Fibroblast of skin of right biceps (primary cell): ENCODE measurements at places on chromosomes 2 and 18.
A peak's percentile ranks its signal among the peaks of the same experiment; 100 is the strongest.

- peak; percentile 15 for DNase-seq
Observed at GRCh38 chr2:23114299-23114698, 270.7 kb upstream of the KLHL29 start.

DNA sequence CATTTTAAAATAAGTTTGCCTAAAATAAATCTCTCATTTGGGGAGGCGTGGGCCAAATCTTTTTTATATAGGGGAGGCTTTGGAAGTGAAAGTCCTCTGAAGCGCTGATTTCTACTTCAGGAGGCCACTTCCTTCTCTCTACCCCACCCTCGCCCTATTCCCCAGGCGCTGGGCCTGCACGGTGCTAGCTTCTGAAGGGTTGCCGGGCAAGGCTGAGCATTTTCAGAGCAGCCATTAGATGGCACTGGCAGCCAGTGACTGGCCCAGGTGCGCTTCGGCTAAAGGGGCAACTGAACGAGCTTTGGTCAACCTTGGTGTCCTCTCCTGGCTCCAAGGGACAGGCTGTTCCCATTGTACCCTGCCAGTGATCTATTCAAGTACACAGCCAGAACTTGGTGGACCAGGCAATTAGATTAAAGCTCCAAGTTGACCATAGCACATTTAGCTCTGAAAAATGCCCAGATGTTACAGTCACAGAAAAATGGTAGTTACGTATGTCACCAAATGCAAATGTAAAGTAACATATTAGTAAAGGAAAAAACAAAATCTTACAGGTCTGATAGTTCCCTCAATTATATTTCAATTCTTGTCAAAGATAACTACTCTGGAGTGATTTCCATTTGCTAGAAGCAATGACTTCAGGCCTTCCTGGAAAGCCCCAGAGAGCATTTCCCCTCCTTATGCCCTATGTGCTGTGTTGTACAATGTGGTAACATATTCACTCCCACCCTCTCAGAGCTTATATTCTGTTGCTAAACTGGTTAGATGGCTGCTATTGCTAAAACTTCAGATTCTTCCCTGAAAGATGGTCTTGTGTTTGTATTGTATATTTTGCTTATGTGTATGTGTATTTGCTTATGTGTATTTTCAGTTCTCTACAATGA is 2.1 kb downstream of the POMC start:
- no peak for DNase-seq

DNA sequence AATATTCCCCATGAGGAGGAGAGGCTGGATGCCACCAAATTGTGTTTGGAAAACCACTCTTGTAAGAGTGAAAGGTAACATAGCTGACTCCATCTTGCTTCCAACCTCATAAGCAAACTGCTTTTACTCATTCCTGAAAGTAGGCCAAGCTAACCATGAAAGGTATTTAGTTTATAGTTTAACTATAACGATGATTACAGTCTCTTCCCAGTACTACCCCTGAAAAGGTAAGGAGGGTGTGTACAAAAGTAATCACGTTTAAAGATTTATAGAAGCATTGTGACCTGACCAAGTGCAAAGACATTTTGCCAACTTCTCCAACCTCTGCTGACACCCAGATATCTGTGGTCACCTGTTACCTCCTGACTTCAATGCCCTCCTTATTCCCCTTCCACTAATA is 122.6 kb downstream of the CD8B2 start:
- DNase-seq = no peak

- no peak for DNase-seq
Observed at GRCh38 chr2:14952400-14952963, 320.0 kb downstream of the LRATD1 start.

DNA sequence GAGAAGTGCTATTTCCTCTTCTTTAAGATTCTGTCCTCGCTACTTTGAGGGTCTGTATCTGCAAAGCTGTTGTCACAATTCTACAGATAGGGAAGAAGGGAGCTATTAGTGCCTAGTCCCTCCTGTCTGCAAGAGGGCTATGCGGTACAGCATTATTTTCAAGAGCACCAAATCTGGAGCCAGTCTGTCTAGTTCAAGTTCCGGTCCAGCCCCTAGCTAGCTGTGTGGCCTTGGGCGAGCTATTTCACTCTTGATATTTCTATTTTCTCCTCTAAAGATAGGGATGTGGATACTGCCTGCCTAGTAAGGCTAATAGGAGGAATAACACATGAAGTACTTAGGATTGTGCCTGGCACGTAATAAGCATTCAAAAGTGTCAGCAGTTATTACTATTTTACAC is 272.4 kb downstream of the KCNE4 start:
- DNase-seq = no peak

GRCh38 chr2:204494681-204495080 is 50.6 kb upstream of the PARD3B start:
- DNase-seq = no peak
